ENCODE measurements at places on chromosomes 5 and 9. TPM values are rescaled to one million over a fixed set of nuclear protein-coding genes. Genes with fewer than 3 reads are reported as not detected.

DNA sequence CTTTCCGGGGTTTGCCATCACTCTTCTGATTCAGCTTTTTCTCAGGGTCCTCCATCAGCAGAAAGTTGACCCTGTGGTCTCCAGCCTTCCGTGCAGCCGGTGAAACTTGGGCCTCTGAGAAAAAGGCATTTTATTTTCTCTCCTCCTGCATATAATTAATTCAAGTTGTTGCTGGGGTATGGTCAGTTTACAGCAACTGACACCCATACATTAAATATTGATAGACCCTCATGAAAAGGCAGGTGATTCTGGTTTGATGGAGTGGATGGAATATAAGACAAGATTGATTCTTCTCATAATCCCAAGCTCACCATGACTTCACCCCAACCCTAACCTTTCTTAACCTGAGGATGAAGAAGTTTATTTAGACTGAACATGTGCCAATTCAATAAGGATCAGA lies at the start of gene GRXCR2:
GRXCR2 (minus strand) TSS at position 101 of the 400 bp plus-strand sequence; CDS start at position 55, 46 bp downstream.
- DNase-seq: no peak

- DNase-seq: no peak
Observed at GRCh38 chr5:73674669-73675004, 48.6 kb downstream of the ARHGEF28 start.

DNA sequence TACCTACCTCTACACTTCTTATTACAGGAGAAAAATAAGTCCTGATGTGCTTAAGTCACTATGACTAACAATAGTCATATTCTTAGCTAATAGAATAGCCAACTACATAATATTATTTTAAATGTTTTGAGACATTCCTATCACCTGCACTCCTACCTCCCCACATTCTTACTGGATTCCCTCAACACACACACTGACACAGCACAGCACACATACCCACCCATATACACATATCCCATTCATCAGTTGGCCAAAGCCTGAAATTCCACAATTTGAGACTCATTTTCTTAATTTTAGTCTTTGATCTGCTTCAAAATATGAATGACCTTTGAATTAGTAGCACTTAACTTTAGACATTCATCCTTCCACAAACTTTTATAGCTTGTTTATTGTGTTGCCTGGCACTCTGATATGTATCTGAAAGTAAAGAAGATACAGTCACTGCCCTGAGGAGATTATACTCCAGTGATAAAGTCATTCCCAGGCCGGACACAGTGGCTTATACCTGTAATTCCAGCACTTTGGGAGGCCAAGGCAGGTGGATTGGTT lies 168.3 kb upstream of the RASA1 start:
- DNase-seq: no peak

DNA sequence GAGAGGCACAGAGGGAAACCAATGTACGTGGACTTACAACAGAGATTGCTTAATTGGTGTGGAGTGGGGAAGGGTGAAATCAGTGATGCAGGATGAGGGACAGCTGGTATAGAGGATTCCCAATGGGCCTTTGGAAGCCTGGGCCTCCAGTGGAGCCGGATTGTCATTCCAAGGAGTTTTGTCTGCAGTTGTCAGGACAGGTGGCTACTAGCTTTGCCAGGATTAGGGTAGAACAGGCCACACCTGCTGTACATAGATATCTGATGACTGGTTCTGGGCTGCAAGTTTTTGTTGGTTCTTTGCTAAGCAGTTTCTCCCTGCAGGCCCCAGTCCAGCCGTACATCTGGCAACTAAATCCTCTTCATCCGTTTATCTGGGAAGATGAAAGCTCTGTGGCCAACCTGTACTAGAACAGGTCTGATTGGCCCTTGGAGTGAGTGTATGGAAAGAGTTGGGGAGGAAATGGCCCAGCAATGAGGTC lies 4.2 kb downstream of the SKP2 start:
- DNase-seq: no peak

- DNase-seq: no peak
Observed at GRCh38 chr5:312845-313244, 8.7 kb upstream of the AHRR start.

- no peak for DNase-seq
Observed at GRCh38 chr9:28120184-28120583, 546.9 kb upstream of the C9orf72 start.

- DNase-seq: no peak
Observed at GRCh38 chr5:149851211-149851610, 93.4 kb downstream of the PDE6A start.

- no peak for DNase-seq
Observed at GRCh38 chr9:116213693-116214047, 60.1 kb downstream of the PAPPA start.

- DNase-seq: no peak
Observed at GRCh38 chr5:142499591-142500226, 174.9 kb upstream of the SPRY4 start.

DNA sequence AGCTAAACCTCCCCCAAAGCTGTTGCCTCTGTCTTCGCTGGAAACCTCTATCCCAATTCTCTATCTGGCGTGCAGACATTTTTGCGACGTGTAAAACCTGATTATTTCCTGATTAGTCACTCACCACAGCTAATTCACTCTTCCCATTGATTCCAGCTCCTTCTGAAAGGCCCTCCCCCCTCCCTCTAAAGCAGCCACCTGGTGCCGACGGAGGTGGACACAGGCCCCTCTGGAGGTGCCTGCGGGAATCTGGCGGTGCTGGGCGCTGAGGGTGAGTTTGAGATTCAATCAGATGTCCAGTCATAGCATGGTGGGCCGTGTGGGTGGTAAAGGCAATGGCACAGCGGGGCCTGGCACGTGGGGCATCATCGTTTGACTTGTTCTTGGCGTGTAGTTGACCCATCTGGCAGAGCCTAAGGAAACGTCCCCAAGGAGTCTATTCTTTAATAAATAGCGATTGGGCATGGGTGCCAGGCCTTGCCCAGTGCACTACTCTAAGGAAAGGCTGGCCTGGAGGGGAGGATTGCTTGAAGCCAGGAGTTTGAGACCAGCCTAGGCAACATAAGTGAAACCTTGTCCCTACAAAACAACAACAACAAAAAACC lies 271.1 kb upstream of the MVB12B start:
- DNase-seq: peak; percentile 50

- DNase-seq: peak; percentile 72
Observed at GRCh38 chr5:151825445-151825844, 53.7 kb downstream of the G3BP1 start.

DNA sequence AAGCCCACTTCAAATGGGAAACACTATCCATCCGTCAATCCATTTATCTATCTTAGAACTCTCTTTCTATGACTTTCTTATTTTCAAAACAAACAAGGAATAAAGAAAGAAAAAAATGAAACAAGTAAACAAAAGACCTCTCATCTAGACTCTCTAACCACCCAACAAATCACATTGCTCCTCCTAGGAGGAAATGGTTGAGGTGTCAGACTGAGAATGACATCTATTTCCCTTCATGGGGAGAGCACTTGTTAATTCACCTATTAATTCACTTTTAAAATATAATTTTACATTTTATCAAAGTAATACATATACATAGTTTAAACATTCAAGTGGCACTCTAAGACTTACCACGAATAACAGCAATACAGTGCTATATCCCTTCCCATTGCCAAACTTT lies 2.4 kb upstream of the IL31RA start:
- DNase-seq: no peak

DNA sequence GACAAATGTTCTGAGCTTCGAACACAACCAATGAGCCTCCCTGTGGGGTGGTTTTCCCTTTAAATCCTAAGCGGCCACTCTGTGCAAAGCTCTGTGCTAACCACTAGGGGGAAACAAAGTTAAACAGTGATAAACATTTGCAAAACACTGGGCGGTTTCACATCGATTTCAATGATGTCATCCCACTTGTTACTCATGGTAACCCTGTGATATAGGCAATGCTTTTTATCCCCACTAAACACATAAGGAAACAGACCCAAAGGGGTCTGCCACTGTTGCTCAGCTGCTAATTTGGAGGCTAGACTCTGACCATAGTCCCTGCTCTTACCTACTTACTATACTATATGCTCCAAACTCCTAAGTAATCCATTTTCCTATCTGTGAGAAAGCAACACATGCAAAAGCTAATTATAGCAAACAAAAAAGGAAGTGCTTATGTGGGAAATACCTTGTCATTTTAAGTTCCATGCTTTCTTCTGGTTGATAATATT lies 57.3 kb downstream of the PTPN3 start:
- no peak for DNase-seq

- DNase-seq: no peak
Observed at GRCh38 chr9:77462066-77462465, 186.1 kb downstream of the GNA14 start.

DNA sequence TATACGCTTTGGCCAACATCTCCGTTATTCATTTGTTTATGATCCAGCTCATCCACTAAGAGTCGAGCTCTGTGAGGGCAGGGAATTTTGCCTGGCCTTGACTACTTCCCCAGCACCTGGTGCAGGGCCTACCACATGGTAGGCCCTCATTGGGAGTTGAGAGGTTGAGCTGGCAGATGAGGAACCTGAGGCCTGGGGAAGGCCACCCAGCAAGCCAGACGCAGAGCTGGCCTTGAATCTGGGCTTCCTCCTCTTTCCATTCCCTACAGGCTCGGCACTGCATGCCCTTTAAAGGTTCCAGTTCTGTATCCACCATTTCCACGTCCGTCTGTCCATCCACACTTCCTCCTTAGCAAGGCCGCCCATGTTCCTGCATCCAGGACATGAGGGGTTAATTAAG lies 24.2 kb downstream of the KCNMB1 start:
- no peak for DNase-seq

DNA sequence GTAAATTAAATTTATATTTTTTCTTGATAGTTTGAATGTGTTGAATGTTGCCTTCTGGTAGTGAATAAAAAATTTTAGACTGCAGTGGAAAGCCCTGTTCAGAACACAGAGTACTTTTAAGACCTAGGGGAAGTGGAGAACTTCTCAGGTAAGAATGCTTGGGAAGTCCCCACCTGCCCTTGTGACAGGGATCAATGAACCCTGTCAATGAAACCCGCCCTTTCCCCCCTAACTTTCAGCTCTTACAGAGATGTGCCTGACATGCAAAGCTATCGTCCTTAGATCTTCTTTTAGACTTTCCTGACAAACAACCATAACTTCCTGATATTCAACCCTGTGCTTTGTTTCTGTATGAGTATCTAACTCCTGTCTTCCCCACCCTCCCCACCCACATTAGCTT lies 562.7 kb downstream of the TLE4 start:
- DNase-seq: no peak

DNA sequence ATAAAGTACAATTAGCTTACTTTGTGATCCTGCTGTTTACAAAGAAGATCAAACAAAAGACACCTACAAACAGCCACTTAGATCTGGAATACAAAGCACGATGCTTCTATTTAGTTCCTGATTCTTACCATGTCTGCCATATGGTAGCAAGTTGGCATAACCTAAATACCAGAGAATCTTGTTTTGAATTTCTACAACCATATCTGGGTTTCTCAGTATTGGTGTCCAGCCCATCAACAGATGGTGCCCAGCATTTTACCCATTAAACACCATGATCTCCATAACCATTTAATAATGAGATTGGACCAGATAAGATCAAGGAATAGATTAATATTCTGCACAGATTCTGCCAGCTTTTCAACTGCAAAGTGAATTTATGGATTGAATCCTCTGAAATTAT lies 29.8 kb downstream of the SLC24A2 start:
- DNase-seq: no peak

DNA sequence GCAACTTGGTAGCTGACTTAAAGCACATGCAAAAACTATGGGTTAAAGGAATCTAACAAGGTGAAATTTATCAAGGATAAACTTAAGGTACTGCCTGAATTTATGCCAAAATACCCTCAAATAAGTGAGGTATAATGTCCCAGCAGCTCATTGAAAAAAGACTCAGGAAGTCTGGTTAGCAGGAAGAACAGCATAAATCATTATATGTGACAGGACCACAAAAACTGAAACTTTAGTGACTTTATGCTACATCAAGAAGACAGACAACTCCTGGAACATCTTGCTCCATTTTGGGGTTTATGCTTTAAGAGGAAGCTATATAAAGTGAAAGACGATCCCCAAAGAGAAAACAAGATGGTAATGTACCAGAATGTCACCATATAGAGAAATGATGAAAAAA lies 282.4 kb upstream of the ZNF462 start:
- DNase-seq: no peak

DNA sequence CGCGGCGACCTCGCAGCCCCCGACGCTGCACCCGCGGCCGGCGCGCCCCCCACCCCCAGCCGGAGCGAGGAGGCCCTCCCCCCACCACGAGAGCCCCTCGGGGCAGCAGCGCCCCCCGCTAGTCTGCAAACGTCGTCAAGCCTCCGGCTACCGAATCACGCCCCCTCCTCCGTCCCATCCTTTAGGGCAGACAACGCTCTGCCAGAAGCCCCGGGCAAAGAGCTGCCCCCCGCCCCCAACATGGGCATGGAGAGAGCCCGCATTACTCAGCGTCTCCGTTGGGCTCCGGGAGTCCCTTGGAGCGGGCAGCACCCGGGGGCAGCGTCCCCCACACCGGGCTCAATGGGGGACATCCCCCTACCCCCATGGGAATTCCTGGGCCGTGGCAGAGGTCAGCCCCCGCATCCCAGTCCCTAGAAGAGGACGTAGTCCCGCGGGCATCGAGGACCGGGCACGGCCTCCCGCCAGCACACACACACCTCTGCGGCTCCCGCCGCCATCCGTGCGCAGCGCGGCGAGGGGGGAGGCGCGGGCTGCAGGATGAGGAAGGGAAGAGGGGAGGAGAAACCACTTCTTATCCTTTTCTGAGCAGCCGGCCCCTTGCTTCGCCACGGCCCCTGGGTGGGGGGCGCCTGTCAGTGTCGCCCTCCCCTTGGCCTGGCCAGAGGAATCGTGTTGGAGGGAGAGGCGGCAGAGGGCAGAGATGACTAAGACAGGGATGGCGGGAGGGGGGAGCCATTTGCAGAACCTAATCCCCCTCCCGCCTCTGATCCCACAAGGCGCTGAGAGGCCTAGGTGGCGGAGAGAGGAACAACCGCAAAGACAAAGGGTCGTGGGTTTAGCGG lies 750 bp downstream of the DNM1 start:
- DNase-seq: no peak

- DNase-seq: no peak
Observed at GRCh38 chr5:140497897-140498296, 49.6 kb upstream of the EIF4EBP3 start.

DNA sequence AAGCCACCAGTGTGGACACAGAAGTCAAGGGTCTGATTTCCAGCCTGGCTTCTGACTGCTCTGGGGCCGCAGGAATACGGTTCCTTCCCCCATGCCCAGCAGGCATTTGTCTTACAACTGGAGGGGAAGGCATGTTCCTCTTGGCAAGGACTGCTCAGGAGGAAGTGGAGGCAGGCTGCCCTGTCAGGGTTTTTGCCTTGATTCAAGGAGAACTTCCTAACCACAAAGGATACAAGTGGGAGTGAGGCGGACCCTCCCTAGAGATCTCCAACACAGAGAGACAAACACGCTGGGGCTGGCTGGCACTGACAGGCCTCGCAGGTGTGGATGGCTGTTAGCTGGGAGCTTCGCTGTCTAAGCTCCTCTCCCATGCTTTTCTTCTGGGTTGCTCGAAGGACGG lies 19.1 kb downstream of the TGFBI start:
- DNase-seq: peak; percentile 78

NAIP gene
- total RNA-seq: 23.0 TPM

IL13 gene
- not detected for total RNA-seq

STING1 gene
- total RNA-seq: 22.1 TPM

PRDM9 gene
- not detected for total RNA-seq

LMAN2 gene
- total RNA-seq: 87.5 TPM

SPINK13 gene
- not detected for total RNA-seq

TAF11L5 gene
- not detected for total RNA-seq

DRD1 gene
- not detected for total RNA-seq

NRG2 gene
- total RNA-seq: 4.8 TPM

DMRTA1 gene
- 1.2 TPM for total RNA-seq

AGXT2 gene
- not detected for total RNA-seq

TEX48 gene
- not detected for total RNA-seq

CARTPT gene
- 8.4 TPM for total RNA-seq

GABRB2 gene
- 0.28 TPM for total RNA-seq

All from sigmoid colon (tissue), 7 donors.